CD4-positive, alpha-beta memory T cell (primary cell): ENCODE measurements at places on chromosomes 1 and 21. TPM values are rescaled to one million over a fixed set of nuclear protein-coding genes. Genes with fewer than 3 reads are reported as not detected.

Gene NUP210L
- 0.19 TPM for total RNA-seq

Gene TCHH
- 0.06 TPM for total RNA-seq

Gene GSTM5
- total RNA-seq = not detected

Gene ARHGAP30
- 222 TPM for total RNA-seq

Gene CEP170
- total RNA-seq = 36.4 TPM

Gene SAMSN1
- 59.5 TPM for total RNA-seq

Gene FABP3
- total RNA-seq = not detected

DNA sequence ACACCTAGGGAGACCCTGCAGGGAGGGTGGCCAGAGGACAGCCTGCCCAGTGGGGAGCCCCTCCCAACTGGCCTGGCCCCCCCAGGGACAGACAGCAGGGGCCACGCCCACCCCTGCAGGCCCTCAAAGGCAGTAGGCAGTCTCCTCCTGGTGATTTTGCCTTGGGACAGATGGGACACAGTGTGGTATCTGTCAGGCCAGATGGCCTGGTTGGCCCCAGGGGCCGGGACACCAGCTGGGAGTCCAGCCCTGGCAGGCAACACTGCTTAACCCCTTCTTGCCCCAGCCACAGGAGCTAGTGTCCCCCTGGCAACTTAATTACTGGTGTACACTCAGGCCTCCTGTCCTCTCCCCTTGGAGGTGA, 17.8 kb downstream of the IFFO2 start:
- no peak overlapping the region for H3K4me3 ChIP-seq
- peaks cover 96% of the 10 kb centered on the region for H3K4me1 ChIP-seq
- H3K27ac ChIP-seq = no peak overlapping the region
- no peaks in the 10 kb centered on the region for H3K27me3 ChIP-seq
- DNase-seq = no peak
- no peaks in the 10 kb centered on the region for H3K36me3 ChIP-seq

GRCh38 chr1:221812905-221813597, 71.2 kb upstream of the DUSP10 start:
- peaks cover 11% of the 10 kb centered on the region for H3K4me1 ChIP-seq
- no peaks in the 10 kb centered on the region for H3K27me3 ChIP-seq
- DNase-seq = no peak
- no peak overlapping the region for H3K4me3 ChIP-seq
- H3K27ac ChIP-seq = no peak overlapping the region

DNA sequence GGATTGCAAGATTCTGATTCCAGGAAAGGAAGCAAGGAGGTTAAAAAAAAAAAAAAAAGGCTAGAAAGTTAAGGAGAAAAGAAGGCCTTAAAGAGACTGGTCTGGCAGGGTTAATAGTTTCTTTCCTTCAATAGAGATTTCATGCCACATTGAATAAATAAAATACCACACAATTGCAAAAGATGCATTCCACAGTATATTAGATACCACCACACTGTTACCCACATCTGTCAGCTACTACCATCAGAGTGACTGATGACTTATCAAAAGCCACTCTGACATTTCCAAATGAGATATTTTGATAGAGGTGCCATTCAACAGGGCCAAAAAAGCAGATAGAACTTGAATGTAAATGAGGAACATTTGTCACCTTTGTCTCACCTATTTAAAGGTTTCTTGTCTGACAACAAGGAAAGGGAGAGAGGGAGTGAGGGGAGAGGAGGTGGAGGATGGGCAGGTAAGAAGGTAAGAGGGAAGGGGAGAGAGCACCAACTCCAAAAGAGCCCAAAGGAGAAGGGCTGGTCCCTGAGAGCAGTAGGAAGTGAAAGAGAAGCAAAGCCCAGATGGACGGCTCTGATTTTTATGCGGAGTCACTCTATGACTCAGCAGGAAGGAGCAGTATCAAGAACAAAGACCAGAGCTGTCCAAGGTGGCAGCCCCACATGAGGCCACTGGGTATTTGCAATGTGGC, 38.3 kb downstream of the LRRN2 start:
- H3K36me3 ChIP-seq = no peaks in the 10 kb centered on the region
- H3K4me1 ChIP-seq = peaks cover 5% of the 10 kb centered on the region
- no peak overlapping the region for H3K4me3 ChIP-seq
- no peak overlapping the region for H3K27ac ChIP-seq

GRCh38 chr1:32184650-32185049, 5.2 kb downstream of the TXLNA start:
- H3K27ac ChIP-seq = no peak overlapping the region
- DNase-seq = no peak
- peaks cover 21% of the 10 kb centered on the region for H3K4me1 ChIP-seq
- peaks cover 47% of the 10 kb centered on the region for H3K36me3 ChIP-seq
- no peaks in the 10 kb centered on the region for H3K27me3 ChIP-seq
- H3K4me3 ChIP-seq = no peak overlapping the region

DNA sequence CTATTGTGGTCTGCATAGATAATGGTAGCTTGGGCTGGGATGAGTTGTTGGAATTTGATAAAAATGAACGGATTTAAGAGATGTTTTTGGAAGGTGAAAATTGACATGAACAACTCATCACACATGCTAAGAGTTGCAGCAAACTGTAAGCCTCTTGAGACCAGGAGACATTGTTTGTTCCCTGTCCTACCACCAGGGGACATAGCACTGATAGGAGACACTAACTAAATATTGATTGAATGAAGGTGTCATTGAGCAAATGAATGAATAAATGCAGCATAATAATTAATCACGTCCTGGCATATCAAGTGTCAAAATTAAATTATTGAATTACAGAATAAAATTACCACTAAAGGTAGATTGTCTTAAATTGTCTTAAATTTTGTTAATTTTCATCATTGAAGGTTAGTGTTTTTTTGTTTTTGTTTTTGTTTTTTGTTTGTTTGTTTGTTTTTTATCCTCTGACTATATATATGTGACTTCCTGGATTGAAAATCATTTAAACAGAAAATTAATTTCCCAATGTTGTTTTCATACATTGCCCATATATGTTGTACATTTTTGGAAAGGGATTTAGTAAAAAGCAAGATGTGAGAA, 285.3 kb upstream of the C1orf105 start:
- H3K27ac ChIP-seq = no peak overlapping the region
- H3K27me3 ChIP-seq = no peaks in the 10 kb centered on the region
- no peak overlapping the region for H3K4me3 ChIP-seq
- no peaks in the 10 kb centered on the region for H3K36me3 ChIP-seq
- no peaks in the 10 kb centered on the region for H3K4me1 ChIP-seq

DNA sequence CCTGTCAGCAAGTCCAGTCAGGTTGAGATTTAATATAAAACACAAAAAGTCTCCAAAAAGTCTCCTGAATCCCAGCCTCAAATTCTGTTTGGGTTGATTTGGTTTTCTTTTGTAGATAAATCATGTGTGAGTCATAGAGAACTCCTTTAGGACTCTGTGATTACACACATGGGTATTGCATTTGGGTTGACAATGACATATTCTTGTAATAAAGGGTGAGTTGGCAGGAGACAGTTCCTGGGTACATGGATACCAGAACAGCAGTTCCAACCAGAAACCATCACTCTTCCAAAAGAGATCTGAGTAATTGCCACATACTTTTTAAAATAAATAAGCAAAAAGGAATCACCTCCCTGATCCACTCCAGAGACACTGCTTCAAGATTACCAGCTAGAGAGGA, 8.9 kb downstream of the CR2 start:
- no peak for DNase-seq
- H3K27ac ChIP-seq = no peak overlapping the region
- H3K4me3 ChIP-seq = no peak overlapping the region
- no peaks in the 10 kb centered on the region for H3K36me3 ChIP-seq
- no peaks in the 10 kb centered on the region for H3K27me3 ChIP-seq
- peaks cover 55% of the 10 kb centered on the region for H3K4me1 ChIP-seq

DNA sequence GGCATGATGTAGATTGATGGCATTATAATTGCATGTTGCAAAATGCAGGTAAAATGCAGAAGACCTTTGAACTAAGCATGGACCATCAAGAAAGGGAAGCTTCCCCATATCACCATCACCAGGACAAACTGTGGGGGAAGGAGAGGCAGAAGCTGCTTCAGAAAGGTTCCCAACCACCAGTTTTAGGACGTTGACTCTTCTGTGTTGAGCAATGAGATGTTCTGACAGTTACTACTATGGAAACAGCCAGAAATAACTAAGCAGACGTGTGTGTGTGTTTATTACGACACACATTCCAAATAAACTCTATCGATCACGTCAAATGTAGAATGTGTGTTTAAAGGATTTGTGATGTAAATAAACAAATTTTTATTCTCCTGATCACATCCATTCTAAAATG, 110.2 kb upstream of the PLD5 start:
- H3K27me3 ChIP-seq = no peaks in the 10 kb centered on the region
- no peak overlapping the region for H3K27ac ChIP-seq
- no peak for DNase-seq
- no peak overlapping the region for H3K4me3 ChIP-seq
- no peaks in the 10 kb centered on the region for H3K36me3 ChIP-seq

DNA sequence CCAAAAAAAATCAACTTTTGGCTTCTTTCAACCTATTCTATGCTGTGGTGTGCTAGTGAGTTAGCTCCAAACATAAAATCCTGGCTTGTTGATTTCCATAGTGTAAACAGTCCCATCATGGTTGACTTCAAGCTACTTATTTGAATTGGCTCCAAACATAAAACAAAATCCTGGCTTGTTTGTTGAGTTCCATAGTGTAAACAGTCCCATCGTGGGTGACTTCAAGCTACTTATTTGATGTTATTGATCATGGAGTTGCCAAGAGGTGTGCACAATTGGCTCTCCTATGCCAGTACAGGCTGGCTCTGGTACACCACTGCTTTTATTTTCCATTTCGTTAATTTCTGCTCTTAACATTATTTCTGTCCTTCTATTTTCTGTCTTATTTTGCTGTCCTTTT, 1.8 kb upstream of the COA6 start:
- H3K36me3 ChIP-seq = peaks cover 5% of the 10 kb centered on the region
- H3K27me3 ChIP-seq = no peaks in the 10 kb centered on the region
- DNase-seq = no peak

DNA sequence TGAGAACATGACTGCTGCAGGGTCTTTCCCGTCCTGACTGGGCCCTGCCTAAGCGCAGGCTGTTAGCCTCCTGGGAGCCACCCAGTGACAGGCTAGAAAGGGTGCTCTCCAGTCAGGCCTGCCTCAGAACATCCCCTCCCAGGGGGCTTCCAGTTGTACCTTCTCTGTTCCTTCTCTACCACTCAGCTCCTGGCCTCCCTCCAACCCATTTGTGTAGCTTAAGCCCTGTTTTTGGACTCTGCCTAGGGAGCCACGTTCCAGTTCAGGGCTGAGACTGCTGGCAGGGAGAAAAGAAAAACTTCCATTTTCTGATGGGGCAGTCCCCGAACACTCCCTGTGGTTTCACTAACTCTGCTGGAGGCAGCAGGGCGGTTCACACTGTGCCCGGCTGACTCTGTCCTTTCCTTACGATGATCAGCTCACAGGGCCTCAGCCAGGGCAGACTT, 15.3 kb upstream of the POU3F1 start:
- H3K4me3 ChIP-seq = no peak overlapping the region
- H3K36me3 ChIP-seq = no peaks in the 10 kb centered on the region
- no peaks in the 10 kb centered on the region for H3K4me1 ChIP-seq
- no peak overlapping the region for H3K27ac ChIP-seq
- DNase-seq = no peak

DNA sequence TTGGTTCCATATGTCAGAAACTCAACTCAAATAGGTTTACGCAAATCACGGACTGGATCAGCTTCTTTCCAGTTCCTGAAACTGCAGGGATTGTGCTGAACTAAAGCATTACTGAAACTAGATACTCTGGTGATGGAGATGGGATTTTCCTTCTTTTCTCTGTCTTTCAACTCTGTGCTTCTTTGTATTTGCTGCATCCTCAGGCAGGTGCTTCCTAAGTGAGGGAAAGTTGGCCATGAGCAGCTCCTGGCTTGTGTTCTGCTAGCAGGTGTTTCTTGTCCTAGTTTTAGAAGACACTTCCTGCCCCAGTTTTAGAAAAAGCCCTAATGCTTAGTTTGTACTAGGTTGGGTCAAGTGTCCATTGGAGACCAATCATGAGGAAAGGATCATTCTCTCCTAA, 86.7 kb upstream of the USP24 start:
- no peak for DNase-seq
- H3K4me3 ChIP-seq = no peak overlapping the region
- H3K36me3 ChIP-seq = no peaks in the 10 kb centered on the region
- H3K4me1 ChIP-seq = no peaks in the 10 kb centered on the region
- no peaks in the 10 kb centered on the region for H3K27me3 ChIP-seq

GRCh38 chr21:15063081-15063813, 1.6 kb downstream of the NRIP1 start:
- H3K27me3 ChIP-seq = no peaks in the 10 kb centered on the region
- H3K36me3 ChIP-seq = no peaks in the 10 kb centered on the region
- peaks cover 39% of the 10 kb centered on the region for H3K4me1 ChIP-seq
- peak overlapping the region; percentile 47 for H3K4me3 ChIP-seq
- peak overlapping the region; percentile 48 for H3K27ac ChIP-seq

- no peaks in the 10 kb centered on the region for H3K4me1 ChIP-seq
- no peaks in the 10 kb centered on the region for H3K36me3 ChIP-seq
- no peak for DNase-seq
- peaks cover 9% of the 10 kb centered on the region for H3K27me3 ChIP-seq
Measured at GRCh38 chr1:179588425-179589024, 3.1 kb upstream of the TDRD5 start.

DNA sequence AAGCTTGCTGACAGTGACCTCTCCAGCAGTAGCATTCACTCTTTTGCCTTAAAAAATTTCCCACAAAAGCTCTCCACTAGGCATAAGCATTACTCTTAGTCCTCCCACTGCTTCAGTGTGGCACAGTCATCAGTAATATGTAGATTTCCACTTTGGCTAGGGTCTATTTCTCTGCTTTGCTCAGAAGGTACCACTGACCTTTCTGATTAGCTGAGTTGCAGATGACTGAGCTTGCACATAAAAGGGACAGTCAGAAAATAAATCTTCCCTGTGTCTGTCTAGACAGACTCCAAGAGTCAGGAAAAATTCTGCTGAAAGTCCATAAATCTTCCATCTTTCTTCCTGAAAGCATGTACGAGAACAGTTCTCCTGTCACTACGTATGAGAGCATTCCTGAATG, 56.6 kb upstream of the APP start:
- H3K4me3 ChIP-seq = no peak overlapping the region
- H3K36me3 ChIP-seq = no peaks in the 10 kb centered on the region
- no peak for DNase-seq
- H3K4me1 ChIP-seq = no peaks in the 10 kb centered on the region
- H3K27ac ChIP-seq = no peak overlapping the region

DNA sequence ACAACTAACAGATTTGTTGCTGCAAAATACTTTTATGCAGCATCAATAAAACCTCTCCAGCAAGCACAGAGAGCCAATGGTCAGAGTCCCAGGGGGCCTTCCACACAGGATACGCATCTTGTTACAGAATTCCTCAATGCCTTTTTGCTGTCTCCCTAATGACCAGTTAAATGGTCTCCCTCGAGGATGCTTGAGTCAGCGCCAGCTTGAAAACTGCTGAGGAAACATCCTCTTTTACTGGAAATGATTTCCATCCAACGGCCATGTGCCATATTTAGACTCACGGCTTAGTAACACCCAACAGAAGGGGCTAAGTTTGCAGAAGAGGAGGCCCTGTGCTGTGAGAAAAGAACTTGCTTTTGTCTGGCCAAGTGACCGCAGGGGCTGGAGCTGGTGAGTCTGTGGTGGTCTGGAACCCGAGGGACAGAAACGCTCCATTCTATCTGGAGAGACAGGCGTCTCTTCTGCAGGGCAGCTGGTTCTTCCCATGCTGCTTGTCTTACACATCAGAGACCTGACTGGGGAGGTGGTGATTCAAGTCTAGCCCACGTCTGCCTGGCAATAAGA, 496.4 kb downstream of the SETD4 start:
- H3K27ac ChIP-seq = no peak overlapping the region
- no peaks in the 10 kb centered on the region for H3K36me3 ChIP-seq
- no peak overlapping the region for H3K4me3 ChIP-seq
- no peaks in the 10 kb centered on the region for H3K4me1 ChIP-seq
- peaks cover 3% of the 10 kb centered on the region for H3K27me3 ChIP-seq
- no peak for DNase-seq
